ENCODE measurements at places on chromosomes 12 and 14.
A peak's percentile ranks its signal among the peaks of the same experiment; 100 is the strongest.

DNA sequence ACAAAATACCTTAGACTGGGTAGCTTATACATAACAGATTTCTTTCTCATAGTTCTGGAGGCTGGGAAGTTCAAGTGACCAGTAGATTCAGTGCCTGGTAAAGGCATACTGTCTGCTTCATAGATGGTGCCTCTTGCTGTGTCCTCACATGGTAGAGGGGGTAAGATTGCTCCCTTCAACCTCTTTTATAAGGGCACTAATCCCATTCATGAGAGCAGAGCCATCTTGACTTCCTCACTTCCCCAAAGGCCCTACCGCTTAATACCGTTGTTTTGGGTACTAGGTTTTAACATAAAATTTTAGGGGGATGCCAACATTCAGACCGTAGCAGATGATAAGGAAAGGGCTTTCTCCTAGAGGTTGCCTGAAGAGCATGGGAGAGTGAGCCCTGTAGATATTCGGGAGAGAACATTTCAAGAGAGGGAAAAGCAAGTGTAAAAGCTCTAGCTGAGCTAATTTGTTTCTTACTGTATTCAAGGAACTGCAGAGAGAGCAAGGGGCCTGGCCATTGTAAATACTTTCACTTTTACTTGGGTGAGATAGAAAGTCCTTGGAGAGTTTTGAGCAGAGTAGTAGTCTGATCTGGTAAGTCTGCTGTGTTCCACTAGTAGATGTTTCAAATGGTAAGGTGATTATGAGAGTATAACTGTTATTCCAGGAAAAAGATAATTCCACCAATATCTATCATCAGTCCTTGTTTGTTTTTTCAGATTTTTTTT is 27.3 kb downstream of the FRS2 start:
- DNase-seq, result peak; percentile 29

DNA sequence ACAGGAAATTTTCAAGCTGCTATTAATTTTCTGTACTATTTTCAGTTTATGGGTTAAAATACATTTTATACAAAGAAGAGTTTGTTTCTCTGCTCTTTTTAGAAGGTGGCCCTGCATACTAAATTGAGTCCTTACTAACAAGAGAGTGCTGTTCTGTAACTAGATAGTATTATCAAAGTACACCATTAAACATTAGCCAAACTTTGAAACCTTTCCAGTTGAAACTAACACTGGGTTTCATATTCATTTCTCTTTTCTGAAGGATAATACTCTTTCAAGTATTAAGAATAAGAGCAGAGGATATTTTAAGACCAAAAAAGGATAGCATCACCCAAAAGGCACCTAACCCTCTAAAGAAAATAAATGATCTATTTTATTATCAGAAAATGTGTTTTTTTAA is 47.2 kb downstream of the PEBP1 start:
- no peak for DNase-seq

- no peak for DNase-seq
These were observed 74.5 kb upstream of the ATF7IP start for GRCh38 chr12:14290951-14291350.

GRCh38 chr12:30630076-30630978 is 65.3 kb downstream of the IPO8 start:
- DNase-seq, result no peak

DNA sequence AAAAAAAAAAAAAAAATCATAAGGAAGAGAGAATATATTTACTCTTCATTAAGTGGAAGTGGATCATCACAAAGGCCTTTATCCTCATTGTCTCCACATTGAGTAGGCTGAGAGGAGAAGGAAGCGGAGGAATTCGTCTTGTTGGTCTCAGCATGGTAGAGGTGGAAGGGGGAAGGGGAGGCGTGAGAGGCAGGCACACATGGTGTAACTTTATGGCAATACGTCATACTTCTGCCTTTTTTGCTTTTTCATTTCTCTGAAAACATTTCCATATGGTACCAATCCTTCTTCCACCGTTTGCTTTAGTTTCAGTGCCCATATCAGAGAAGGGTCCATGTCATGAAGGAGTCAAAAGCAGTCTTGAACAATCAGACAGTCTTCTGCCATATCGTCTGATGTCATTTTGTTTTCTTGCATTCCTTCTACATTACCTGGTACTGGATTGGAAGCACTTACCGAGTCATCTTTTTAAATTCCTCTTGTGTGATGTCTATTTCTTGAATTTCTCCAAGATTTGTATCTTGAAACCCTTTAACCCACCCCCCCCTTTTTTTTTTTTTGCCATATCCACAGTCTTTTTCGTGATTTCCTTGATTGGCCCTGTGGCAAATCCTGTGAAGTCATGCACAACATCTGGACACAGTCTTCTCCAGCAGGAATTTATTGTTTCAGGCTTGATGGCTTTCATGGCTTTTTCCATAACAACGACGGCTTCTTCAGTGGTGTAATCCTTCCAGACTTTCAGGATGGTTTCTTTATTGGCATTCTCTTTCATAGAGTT is 8.9 kb downstream of the FUT8 start:
- peak; percentile 80 for DNase-seq

- DNase-seq, result no peak
These were observed 176.7 kb upstream of the DYRK2 start for GRCh38 chr12:67471810-67472209.

DNA sequence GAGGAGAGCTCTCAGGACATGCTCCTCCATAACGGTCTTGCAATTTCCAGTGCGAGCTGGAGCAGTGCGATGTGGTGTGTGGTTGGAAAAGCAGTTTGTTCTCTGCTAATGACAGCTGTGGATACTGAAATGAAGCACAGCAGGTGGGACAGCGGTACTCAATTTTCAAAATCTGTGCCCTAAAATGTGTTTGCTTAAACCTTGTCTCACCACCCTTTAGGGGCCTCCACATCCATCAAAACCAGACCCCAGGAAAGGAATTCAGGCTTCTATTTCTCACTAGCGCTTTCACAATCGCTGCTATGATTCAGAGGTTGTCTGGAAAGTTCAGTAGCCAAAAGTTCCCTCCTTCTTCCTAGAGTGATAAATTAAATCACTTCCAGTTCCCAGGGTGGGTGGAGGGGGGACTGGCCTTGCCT is 440.8 kb downstream of the EGLN3 start:
- peak; percentile 76 for DNase-seq

- DNase-seq, result peak; percentile 85
These were observed 51.0 kb downstream of the BMAL2 start for GRCh38 chr12:27383429-27384260.

DNA sequence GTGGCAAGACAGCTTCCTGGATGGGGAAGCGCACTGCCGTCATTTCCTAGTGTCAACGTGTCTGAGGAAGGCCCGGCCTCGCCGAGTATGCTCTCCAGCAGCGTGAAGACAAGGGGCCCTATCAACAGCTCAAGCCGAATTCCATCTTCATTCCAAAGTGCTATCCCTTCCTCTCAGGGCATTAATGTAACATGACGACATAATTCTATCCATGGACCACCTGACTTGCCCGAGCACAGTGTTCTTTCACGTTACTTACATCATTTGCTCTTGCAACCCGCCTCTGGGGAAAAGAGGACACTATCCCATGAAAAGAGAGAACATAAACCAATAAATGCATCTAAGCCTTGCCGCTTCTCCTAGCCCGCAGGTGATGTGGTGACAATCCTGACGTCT is 22.9 kb downstream of the CCDC92 start:
- no peak for DNase-seq

DNA sequence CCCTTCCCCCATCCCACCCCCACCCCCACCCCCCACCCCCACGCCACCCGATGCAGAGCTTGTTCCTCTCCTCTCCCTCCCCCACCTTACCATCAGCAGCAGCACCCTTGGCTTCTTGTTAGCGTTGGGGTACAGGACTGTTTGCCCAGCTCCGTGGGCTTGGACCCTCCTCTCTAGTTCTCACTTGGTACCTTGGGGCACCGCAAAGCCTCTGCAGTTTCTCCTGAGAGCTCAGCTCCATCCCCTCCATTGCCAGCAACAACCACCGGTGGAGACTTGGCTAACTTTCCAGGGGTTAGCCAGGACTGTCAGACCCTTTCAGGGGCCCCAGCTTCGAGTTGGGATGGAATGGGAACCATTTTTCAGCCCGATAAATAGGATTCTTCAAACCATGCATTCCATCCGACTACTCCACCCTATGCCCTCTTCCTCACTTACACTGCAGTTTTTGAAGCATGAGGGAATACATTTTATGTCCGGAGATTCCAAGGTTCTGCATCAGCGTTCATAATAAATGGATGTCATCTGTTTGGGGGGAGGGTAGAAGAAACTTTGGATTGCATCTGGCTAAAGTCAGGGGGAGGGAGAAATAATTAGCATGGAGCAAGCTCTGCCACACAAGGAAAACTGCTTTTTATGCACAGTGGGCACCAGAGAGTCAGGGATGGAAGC is 1.1 kb downstream of the SCN8A start:
- peak; percentile 92 for DNase-seq

- no peak for DNase-seq
These were observed 62.6 kb upstream of the SSTR1 start for GRCh38 chr14:38145142-38145541.

DNA sequence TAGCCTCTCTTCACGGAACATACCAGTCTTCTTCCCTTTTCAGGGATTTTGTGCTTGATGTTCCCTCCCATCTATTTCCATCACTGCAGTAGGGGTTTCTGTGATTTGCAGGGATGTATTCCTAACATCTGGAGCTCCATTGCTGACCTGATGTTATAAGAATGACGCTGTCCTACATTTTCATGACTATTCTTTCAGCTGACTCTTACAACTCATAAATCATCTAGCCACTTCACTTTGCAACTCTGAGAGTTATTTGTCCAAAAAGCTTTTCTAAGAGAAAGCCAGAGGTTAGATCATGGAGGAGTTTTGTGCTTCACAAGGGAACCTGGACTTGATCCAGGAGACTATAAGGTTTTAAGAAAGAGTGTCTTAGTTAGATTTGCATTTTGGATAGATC is 116.6 kb upstream of the FAR2 start:
- DNase-seq, result no peak

DNA sequence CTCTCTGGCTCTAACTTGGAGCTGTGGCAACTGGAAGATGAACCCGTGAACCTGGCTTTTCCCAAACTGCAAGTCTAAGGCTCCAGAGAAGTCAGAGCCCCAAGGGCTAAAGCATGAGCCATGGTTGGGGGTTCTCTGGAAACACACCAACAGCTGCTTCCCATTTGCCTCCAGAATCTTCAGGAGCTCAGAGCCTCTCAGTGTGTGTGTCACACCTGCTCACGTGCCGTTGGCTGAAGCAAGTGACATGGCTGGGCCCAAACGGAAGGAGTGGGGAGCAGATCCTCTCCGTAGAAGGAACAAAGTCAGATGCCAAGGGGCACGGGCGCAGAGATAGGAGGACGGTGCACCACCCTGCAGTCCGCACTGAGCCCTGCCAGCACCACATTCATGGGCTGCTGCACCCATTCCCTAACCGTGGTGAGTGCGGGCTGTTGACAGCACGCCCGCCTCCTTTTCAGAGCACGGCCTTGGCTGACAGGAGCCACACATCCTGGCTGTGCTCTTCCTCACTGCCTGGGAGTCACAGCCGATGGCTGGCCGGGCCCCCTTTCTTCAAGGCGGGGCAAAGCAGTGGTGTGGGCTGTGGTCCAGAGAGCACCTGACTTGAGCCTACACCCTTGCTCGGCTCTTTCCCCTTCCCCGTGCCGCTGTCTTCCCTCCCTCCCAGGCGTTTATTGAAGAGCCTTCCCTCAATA is 16.6 kb upstream of the TRAF3 start:
- no peak for DNase-seq

DNA sequence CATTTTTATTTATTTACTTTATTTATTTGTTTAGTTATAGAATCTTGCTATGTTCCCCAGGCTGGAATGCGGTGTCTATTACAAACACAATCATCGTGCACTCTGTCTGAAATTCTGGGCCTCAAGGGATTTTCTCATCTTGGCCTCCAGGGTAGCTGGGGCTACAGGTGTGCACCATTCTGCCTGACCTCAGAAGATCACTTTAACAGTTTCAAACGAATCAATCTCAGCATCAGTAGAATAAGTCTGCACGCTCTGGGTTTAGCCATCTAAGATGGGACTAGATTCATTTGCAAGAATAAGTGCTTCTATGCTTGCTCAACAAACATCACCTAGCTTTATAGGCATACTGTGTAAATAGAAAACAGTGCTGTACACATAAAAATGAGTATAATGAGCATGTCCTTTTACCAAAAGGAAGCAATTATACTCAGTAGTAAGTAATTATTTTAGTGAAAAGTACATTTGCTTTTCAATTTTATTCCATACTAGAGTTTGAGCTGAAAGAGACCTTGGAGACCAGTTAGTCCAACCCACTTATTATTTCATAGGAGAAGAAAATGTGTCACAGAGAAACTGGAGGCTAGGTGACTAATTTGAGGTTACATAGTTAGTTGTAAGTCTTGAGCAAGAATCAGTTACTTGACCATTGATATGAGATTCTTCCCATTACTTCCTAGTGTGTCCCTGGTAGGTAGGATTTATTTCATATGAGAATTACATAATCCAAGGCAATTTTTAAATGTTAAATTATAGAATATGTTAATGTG is 456.5 kb upstream of the LMO3 start:
- DNase-seq, result no peak

DNA sequence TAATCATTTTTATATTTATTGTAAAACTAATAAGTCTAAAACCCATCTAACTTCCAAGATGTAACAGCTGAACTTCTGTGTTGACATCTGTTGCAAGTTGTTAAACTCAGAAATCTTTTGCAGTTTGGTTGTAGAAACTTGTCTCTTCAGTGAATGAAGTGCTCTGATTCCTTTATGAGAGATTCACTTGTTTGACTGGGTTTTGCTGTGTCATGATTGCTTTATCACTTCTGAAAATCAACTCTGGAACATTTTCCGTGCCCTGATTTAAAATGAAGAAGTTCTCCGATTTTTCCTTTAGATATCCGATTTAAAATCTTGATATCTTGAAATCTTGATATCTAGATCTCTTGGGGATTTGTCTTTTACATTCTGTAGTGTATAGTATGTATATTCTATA is 65.1 kb downstream of the DIP2B start:
- no peak for DNase-seq

- DNase-seq, result no peak
These were observed 65.2 kb upstream of the CNOT2 start for GRCh38 chr12:70178038-70178437.

- DNase-seq, result no peak
These were observed 1.7 kb upstream of the KCNJ8 start for GRCh38 chr12:21776175-21776574.

DNA sequence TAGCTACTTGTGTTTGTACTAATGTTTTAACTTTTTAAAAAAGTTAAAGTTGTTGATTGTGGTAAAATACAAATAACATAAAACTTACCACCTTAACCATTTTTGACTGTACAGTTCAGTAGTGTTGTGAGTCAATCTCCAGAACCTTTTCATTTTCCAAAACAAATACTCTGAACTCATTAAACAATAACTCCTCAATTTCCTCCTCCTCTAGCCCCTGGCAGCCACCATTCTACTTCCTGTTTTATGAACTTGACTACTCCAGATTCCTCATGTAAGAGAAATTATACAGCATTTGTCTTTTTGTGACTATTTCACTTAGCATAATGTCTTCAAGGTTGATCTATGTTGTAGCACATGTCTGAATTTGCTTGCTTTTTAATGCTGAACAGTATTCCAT is 299.1 kb upstream of the AMIGO2 start:
- DNase-seq, result no peak

- DNase-seq, result no peak
These were observed 17.4 kb downstream of the HDAC7 start for GRCh38 chr12:47802312-47802711.

GRCh38 chr12:13463189-13463588 is 266.7 kb downstream of the EMP1 start:
- DNase-seq, result no peak
